ENCODE measurements at places on chromosomes 3 and 15.

DNA sequence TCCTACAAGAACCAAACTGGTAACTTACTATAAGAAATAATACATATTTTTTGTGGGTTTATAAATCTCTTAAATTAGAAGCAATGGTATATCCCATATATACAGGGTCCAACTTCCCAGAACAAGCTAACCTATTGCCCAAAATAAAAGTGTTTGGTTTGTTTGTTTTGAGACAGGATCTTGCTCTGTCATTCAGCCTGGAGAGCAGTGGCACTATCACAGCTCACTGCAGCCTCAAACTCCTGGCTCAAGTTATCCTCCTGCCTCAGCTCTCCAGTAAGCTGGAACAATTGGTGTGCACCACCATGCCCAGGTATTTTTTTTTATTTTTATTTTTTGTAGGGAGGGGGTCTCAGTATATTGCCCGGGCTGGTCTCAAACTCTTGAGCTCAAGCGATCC lies 135.4 kb downstream of the TFDP2 start:
- no peak for DNase-seq

GRCh38 chr15:82398785-82399184 lies 30.8 kb upstream of the GOLGA6L9 start:
- DNase-seq: no peak

GRCh38 chr3:161265916-161266571 lies 44.9 kb downstream of the NMD3 start:
- no peak for DNase-seq

GRCh38 chr3:12659316-12660015 lies 4.5 kb downstream of the RAF1 start:
- DNase-seq: no peak

GRCh38 chr3:36786921-36787890 lies 22.9 kb upstream of the DCLK3 start:
- DNase-seq: no peak

DNA sequence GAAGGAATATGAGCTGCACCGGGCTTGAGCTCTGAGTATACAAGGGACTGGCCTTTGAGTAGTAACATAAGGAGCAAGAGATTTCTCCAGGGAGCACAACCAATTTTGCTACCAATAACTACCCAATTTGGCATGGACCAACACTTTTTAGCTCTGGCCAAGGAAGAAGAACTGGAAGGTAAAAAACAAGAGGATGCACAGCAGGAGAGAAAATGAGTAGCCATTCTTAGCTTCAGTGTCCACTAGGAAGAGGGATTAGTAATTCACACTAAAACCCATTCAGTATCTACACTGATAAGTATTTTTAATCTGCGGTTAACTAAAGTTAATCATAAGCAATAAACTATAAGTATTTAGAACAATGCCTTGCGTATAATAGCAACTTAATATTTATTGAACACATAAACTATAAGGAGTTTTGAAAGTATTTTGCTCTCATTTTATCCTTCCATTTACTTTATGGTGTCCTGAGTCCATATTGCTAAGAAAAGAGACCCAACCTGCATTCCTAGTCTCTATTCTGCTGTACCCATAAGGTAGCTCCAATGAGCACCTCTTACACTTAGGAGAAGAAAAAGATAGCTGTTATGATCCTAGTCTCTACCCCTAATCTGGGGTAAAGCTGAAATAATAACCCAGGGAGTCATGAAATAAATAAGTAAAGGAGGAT lies 268.9 kb downstream of the IGSF11 start:
- no peak for DNase-seq

- DNase-seq: no peak
Measured at GRCh38 chr3:16090024-16090423, 84.5 kb upstream of the GALNT15 start.

GRCh38 chr3:50341537-50341936 lies 901 bp upstream of the RASSF1 start:
- no peak for DNase-seq

- no peak for DNase-seq
Measured at GRCh38 chr3:194570235-194570634, 63.0 kb downstream of the TMEM44 start.

GRCh38 chr15:69297642-69298353 lies 914 bp upstream of the PAQR5 start:
- DNase-seq: no peak

GRCh38 chr15:29289173-29289572 lies 19.6 kb upstream of the NSMCE3 start:
- no peak for DNase-seq

DNA sequence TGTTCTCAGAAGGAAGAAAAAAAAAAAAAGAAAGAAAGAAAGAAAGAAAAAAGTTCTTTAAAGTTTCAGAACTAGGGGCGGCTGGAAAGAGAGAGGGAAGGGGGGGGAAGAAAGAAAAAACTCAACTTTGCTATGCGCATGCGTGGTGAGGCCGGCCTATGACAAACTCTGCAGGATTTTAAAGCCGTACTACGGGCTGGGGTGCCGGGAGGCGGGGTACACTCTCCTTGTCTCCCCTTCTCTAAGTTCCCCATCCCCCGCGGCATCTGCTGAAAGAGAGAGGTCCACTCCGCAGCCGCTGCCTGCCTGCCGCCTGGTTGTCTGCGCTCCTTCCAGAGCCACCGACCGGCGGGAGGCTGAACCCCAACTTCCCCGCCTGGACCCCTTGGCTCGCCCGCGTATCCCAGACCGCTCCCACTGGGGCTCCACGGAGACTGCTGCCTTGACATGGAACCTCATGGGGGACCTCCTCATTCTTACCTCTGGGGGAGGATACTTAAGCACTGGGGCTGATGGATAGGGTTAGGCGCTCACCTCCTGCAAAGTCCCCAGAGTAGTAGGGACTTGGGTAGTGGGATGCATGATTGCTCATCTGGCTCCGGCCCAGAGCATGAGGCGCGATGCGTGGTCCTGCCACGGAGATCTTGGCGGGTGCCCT lies 1.4 kb upstream of the WNT5A start:
- peak; percentile 62 for DNase-seq

DNA sequence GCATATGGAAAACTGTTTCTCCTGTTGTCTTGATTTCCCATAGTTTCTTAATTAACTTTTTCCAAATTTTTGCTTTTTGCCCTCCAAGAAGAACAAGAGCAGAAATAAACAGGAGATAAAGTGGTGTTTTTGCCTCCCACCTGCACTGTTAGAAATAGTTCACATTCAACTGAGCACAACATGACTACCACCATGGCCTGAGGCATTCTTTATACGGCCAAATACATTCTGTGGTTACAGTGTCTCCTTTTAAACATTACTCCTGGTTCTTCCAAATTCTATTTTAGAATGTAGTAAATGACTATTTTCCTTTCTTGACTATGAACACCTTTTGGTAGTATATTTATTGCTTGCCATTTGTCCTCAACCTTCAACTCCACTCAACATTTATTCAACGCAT lies 98.5 kb downstream of the LARS2 start:
- DNase-seq: no peak

- DNase-seq: no peak
Measured at GRCh38 chr3:25768851-25769250, 14.4 kb downstream of the NGLY1 start.

GRCh38 chr3:193391902-193392301 lies 13.3 kb upstream of the ATP13A5 start:
- DNase-seq: no peak

Data from cerebellar cortex (tissue), 1 donor.